ENCODE measurements at places on chromosomes 6 and 20. TPM values are rescaled to one million over a fixed set of nuclear protein-coding genes. Genes with fewer than 3 reads are reported as not detected.

- DNase-seq: no peak
Observed at GRCh38 chr6:9517806-9518205, 897.1 kb downstream of the TFAP2A start.

GRCh38 chr6:117459204-117459944 lies 23.1 kb upstream of the DCBLD1 start:
- DNase-seq: no peak

GRCh38 chr6:25035174-25035511 lies 99.4 kb upstream of the RIPOR2 start:
- no peak for DNase-seq

GRCh38 chr6:15905488-15906419 lies 223.1 kb upstream of the MYLIP start:
- DNase-seq: no peak

GRCh38 chr6:125236536-125237327 lies 65.0 kb downstream of the HDDC2 start:
- no peak for DNase-seq

- no peak for DNase-seq
Observed at GRCh38 chr6:12151433-12151820, 138.7 kb upstream of the EDN1 start.

GRCh38 chr20:37526839-37527637 lies 638 bp downstream of the BLCAP start:
- peak; percentile 53 for DNase-seq

- no peak for DNase-seq
Observed at GRCh38 chr20:385448-385847, 4.9 kb downstream of the TRIB3 start.

GRCh38 chr20:51639206-51639832 lies 96.8 kb upstream of the NFATC2 start:
- DNase-seq: peak; percentile 85

DNA sequence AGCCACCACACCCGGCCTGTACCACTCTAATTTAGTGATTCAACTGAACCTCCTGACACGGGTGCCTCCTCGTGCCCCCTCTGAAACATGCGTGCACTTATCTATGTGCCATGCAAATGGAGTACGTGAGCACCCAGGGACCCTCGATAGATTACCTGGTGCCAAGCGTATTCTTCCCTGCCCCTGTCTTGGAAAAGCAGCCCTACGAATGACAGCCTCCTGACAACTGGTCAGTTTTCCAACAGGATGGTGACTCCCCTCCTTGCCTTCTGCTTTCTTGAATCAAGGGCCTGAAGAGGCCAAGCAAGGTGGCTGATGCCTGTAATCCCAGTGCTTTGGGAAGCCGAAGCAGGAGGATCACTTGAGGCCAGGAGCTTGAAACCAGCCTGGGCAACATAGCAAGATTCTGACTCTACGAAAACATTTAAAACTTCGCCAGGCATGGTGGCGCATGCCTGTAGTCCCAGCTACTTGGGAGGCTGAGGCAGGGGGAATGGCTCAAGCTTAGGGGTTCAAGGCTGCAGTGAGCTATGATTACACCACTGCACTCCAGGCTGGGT lies 25.4 kb upstream of the SYNJ2 start:
- DNase-seq: no peak

DNA sequence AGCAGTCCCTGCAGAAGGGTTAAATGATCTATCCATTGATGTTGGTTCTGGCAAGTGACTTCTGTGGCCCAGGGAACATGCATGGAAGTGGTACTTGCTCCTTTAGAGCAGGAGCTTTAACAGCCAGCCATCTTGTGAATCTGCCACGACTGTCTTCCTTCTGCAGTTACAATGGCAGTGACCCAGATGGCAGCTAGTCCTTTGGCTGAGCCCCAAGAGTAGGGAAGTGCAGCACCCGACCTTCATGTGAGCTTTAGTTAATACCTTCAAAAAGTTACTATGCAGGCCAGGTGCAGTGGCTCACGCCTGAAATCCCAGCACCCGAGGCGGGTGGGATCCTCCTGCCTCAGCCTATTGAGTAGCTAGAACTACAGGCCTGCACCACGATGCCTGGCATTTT lies 66.4 kb downstream of the POPDC3 start:
- DNase-seq: no peak

DNA sequence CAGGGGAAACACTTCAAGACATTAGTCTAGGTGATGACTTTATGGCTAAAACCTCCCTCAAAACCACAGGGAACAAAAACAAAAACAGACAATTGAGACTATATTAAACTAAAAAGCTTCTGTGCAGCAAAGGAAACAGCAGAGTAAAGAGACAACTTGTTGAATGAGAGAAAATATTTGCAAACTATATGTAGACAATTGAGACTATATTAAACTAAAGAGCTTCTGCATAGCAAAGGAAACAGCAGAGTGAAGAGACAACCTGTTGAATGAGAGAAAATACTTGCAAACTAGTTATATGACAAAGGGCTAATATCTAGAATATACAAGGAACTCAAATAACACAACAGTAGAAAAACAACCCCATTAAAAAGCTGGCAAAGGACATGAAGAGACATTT lies 136.4 kb downstream of the IBTK start:
- no peak for DNase-seq

GRCh38 chr6:46453741-46454316 lies 37.4 kb downstream of the RCAN2 start:
- DNase-seq: no peak

DNA sequence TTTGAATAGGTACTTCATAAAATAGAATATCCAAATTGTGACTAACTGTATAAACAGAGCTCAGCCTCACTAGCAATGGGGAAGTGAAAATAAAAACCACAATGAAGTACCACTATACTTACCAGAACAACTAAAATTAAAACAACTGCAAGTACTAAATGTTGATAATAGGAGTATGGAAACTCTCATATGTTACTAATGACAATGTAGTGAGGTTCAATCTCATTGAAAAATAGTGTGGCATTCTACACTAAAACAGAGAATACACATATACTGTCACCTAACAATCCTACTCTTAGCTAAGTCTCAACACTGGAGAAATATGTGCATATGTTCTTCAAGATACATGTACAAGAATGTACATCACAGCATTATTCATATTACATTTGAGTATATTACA lies 132.0 kb upstream of the CARMIL1 start:
- no peak for DNase-seq

- no peak for DNase-seq
Observed at GRCh38 chr6:42889815-42890214, 10.4 kb downstream of the RPL7L1 start.

DNA sequence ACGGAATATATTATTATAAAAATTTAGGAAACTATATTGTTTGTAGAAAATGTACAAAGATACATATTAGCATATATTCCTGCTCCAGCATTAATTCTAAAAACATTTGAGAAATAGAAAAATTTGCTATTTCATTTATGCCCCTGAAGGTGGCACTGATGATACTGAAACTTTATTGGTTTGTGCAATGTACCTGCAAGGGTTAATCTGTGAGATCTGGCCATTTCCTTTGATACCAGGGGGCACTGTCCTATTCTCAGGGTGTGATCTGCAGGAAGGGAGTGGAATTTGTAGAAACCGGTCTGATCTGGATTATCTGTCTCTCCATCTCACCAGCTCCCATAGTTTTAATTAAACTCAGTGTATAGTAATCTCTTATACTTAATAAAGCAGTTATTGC lies 625.1 kb upstream of the IMPG1 start:
- no peak for DNase-seq

The L3MBTL1 gene
- 23.0 TPM for total RNA-seq

The SCRT2 gene
- total RNA-seq: not detected

The RALGAPB gene
- 40.9 TPM for total RNA-seq

The USP49 gene
- total RNA-seq: 6.4 TPM
